Stimulated activated CD8-positive, alpha-beta memory T cell treated with anti-CD3 and anti-CD28 coated beads, Interleukin-4, amount 100 ng/mL, for 1 hour (primary cell): ENCODE measurements at places on chromosomes 6 and 20.

DNA sequence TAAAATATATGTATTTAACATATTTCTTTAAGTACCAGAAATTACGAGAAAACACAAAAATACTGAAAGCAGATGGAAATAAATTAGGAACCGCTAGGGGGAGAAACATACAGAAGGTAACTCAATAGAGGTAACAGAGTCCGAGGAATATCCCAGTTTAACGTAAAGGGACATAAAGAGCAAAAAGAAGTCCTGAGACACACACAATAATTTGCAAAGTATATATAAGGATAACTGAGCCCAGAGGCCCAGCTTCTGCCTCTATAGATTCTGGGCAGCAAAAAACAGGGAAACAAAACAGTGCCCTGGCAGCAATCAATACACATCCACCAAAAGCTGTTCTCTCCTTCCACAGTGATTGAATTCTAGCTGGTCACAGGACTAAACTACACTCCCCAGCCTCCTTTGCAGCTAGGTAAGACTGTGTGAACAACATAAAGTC lies 15.1 kb downstream of the TBC1D32 start:
- no peak for DNase-seq

GRCh38 chr6:163200694-163201093 lies 213.8 kb upstream of the QKI start:
- no peak for DNase-seq

DNA sequence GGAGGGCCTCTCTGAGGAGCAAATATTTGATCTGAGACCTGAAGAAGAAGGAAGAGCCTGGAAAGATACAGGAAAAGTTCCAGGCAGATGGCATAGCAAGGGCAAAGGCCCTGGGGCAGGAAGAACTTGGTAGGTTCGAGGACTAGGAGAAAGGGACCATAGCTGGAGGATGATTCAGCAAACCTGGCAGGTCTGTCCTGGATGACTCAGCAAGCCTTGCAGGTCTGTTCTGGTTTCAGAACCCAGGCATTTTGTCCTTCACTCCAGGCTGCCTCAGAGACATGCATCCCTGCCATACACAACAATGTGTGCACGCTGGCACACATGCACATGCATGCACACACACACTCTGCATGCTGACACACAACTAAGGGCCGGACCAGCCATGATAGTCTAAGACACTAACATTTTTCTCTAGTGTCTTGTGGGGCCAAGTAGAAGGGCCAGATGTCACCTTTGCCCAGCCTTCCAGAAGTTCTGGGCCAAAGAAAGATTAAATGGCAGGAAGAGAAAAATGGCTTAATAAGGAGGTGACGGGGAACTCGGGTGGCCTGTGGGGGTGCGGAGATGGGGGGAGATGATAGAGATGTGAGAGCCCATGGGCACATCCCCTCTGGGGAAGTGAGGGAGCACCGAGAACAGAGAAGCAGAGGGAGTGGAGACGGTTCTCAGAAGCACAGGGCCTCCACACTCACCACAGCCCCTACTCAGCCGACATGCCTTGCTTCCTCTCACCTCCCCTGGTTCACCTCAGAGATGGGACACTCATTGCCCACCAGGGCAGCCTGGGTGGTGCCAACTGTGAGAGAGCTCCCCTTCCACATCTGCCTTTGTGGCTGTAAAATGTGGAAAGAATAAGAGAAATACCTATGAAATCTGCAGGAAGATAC lies 15.4 kb upstream of the TRIB3 start:
- DNase-seq: no peak

DNA sequence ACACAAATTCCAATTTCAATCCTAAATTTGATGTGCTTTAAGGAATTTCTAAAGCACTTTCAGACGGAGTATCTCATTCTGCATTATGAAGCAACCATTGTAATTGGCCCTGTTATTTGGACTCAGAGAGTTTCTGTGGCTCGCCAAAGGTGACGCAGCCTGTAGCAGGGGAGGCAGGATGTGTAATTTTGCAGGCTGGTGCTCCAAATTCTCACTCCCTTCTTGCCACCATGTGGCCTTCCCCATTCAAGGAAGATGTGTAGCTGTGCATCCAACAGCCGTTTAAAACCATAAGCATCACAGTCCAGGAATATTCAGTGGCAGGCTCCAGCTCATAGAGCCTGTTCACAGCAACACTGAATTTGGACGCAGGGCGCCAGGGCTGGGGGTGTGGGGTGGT lies 45.8 kb downstream of the AGPAT4 start:
- DNase-seq: no peak

GRCh38 chr20:44810391-44811149 lies at the start of gene RIMS4:
Gene RIMS4 (minus strand): TSS chr20:44810546. CDS start chr20:44810271, 275 bp downstream.
- no peak for DNase-seq

- no peak for DNase-seq
Measured at GRCh38 chr20:53962388-53962787, 108.0 kb downstream of the BCAS1 start.

DNA sequence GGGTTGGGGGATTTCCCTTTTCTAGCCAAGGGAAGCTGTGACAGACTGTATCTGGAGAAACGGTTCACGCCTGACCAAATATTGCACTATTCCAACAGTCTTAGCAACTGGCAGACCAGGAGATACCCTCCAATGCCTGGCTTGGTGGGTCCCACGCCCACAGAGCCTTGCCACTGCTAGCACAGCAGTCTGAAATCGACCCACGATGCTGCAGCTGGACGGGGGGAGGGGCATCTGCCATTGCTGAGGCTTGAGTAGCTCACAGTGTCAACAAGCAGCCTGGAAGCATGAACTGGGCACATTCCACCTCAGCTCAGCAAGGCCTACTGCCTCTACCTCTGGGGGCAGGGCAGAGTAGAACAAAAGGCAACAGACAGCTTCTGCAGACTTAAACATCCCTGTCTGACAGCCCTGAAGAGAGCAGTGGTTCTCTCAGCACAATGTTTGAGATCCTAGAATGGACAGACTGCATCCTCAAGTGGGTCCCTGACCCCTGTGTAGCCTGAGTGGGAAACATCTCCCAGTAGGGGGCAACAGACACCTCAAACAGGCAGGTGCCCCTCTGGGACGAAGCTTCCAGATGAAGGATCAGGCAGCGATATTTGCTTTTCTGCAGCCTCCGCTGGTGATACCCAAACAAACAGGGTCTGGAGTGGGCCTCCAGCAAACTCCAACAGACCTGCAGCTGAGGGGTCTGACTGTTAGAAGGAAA lies 89.9 kb upstream of the ECI2 start:
- DNase-seq: no peak

GRCh38 chr6:105645958-105646357 lies 243.1 kb upstream of the PREP start:
- DNase-seq: peak; percentile 1

GRCh38 chr6:52568320-52568719 lies 8.5 kb downstream of the TRAM2 start:
- DNase-seq: no peak

GRCh38 chr20:40493071-40493470 lies 196.0 kb downstream of the MAFB start:
- no peak for DNase-seq

DNA sequence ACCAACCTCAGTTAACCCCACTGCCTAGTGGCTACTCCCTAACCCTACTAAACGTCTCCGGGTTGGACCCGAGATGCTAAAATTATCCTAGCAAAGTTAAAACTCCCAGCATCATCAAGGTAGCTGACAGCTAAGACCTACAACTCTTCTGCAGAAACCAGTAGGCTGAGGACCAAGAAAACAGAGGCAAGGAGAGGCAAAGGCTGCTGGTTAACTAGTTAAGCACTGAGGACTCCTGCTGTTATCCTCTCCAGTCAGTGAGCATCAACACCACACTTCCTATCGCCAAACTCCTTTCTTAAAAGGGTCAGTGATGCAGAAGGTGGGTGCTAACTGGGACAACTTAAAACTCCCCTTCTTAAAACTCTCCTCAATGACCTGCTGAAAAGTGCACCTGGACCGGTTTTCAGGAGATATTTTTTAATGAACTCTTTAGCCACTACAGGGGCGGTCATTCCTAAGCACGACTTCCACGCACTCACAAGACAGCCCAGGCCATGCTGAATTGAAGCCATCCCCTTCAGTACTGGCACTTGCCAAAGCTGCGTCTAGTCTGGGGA lies 1.7 kb downstream of the TRERF1 start:
- DNase-seq: no peak

DNA sequence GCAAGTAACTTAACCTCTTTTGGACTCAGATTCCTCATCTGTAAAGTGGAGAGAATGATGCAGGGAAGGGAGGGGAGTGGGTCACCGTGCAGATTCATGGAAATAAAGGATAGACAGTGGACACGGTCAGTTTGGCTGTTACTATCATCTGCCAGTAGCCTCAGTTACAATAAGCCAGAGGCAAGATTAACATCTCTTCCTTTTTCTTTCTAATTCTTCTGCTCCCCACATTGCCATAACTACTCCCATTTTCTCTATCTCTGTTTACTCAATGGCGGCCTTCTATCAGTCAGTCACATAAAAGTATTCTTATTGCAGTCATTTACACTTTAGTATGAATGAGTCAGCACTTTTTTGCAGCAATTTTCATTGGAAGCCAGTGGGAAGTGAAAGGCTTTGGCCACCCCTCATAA lies 49.2 kb downstream of the PPP1R16B start:
- DNase-seq: no peak

DNA sequence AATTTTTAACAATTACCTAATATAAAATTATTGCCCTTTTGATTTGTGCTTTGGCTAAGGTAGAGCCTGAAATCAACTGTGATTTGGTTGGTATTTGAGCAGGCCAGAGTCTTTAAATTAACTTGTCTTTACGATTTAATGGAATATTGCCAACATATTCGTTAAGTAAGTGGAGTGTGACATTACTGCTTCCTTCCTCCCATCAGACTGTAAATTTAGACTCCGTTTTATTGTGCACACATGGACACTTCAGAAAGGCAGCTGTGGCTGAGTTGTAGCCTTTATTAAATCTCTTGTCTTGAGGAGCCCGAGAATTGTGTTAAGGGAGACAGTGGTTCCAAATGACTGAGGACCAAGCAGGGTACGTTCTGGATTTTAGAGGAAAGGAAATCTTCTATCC lies 57.4 kb downstream of the CAP2 start:
- DNase-seq: no peak

- no peak for DNase-seq
Measured at GRCh38 chr6:100433726-100434435, 30.8 kb downstream of the SIM1 start.

GRCh38 chr6:168364793-168365421 lies 45.3 kb upstream of the DACT2 start:
- no peak for DNase-seq

- no peak for DNase-seq
Measured at GRCh38 chr6:111011360-111012142, 29.7 kb downstream of the RPF2 start.

DNA sequence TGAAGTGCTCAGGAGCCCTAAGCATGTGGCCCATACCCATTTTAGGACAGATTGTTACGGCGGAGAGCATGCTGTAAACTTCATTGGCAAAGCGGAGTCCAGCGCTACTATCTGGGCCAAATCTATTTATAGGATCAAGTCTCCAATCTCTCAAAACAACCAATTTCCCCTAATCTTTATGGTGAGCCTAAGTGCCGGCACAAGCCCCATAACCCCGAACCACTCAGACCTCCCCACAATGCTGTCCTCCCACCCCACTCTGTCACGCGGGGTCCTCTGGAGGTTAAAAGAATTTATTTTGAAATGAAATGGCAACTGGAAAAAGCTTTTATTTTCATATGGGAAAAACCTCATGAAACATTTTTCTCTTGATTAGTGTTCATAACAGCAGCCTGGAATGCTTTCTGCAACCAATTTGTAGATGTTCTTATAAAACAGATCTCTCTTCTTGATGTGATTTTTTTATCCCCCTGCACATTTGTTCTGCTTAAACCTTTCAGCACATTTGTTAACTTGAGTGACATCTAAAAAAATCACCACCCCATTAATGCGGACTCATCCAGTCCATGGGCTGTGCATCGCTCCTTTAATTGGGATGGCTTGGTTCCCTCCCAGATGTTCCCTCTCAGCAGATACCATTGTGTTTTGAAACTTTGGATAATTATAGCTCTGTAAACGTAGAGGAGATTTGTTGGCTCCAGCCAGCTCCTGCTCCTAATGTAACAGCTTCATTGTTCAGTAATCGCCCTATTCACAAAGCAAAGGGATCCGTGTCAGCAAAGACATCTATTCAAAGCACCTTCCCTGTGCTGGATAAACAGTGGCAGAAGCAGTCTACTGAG lies 323.6 kb downstream of the CD83 start:
- DNase-seq: no peak

- DNase-seq: no peak
Measured at GRCh38 chr6:46906776-46907175, 15.0 kb downstream of the ADGRF5 start.

DNA sequence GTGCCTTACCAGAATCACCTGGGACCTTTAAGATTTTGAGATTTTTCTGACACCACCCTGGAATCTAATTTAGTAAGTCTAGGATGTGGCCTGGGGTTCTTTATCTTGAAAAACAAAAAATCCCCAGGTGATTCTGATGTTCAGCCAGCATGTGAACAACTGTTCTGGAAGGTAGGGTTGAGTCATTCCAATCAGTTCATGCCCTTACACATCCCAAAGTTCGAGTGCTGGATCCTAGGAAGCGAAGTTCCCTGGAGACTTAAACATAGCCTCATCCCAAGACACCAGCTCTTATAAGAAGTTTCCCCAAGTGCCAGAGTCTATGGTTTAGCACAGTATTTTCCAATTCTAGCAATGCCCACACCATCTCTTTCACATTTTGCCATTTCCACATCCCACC lies 6.3 kb upstream of the TSHZ2 start:
- DNase-seq: no peak

- no peak for DNase-seq
Measured at GRCh38 chr6:148239215-148239614, 103.4 kb upstream of the SASH1 start.

GRCh38 chr6:45838451-45838850 lies 177.2 kb downstream of the CLIC5 start:
- DNase-seq: no peak

DNA sequence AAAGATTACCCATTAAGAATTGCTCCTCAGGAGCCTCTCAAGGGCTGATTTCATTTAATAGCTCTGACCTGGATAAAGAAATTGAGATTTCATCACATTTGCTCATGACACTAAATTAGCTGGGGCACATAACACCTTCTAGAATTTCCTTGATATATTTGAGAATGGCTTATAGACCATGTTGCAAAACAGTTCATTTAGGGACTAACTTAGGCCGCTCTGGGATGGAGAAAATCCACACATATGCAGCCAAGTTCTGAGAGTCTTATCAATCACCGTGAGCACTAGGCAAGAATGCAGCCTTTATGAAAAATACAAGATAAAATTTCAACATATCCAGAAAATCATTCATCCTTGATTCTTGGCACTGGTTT lies 91.0 kb upstream of the MCHR2 start:
- DNase-seq: no peak

- DNase-seq: no peak
Measured at GRCh38 chr6:135673501-135674309, 176.2 kb upstream of the AHI1 start.
